ENCODE measurements at places on chromosomes 2 and 18.

DNA sequence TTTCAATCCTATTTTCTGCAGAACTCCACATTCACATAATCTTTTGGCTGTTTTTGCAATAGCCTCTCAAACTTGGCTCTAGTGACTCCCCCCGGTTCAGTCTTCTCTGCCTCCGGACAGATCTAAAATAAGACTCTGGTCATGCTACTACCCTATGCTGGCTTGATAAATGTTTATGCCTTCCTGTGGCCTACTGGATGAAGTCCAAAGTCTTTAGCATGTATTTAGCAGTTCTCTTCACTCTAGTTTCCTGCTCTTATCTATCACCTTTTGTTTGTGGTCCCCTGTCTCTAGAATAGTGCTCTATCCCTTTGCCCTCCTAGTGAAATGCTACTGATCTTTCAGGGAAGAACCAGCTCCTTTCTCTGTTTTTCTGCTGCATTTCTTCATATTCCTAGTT is 14.4 kb downstream of the ADCYAP1 start:
- DNase-seq = no peak

GRCh38 chr2:170073288-170073687 is 104.7 kb upstream of the MYO3B start:
- no peak for DNase-seq

DNA sequence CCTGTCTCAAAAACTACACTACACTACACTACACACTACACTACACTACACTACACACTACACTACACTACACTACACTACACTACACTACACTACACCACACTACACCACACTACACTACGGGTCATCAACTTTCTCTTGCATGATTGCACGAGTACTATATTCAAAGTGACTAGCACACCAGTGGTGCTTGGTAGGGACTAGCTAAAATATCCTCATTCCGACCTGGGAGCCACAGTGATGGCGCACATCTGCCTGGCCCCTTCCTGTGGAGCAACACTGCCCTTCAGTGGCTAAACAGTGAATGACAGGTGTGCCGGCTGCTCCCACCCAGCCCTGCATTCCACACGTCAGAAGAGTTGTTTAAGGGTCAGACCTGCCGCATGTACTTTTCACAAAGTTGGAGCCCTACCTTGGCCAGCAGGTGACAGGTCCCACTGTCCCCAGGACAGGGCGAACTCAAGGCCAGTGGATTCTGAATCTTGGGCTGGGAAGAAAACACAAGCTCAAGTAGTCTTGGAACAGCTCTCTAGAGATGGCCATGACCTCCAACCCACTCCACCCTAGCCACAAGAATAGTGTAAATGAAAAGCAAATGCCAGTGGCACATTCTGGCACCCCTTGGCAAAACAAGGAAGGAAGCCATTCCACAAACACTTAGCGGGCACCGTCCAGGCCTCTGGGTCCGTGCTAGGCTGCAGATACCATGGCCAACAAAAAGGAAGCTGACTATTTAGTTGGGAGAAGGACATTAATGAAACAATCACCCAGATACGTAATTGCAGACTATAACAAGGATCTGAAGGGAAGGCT is 79.7 kb upstream of the MSH2 start:
- no peak for DNase-seq

DNA sequence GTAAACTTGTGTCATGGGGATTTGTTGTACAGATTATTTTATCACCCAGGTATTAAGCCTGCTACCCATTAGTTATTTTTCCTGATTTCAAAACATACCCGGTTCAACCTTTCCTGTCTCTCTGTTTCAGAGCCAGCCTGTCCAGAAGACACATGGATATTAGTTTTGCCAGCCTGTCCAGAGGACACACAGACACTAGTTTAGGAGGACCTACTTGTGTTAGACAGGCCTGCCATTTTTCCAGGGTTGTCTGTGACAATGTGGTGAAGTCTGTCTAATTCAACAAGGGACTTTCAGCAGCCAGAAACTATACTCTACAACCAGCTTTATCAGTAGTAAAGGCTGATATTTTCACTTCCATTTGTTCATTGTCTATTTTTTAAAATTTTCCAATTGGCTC is 56.1 kb upstream of the DCC start:
- no peak for DNase-seq

- DNase-seq = no peak
Measured at GRCh38 chr2:45637440-45637839, 14.0 kb upstream of the PRKCE start.

Data from NCI-H1436 treated with DMSO at 0.1 percent for 48 hours (cell line).